ENCODE measurements at places on chromosomes 2 and 18.

DNA sequence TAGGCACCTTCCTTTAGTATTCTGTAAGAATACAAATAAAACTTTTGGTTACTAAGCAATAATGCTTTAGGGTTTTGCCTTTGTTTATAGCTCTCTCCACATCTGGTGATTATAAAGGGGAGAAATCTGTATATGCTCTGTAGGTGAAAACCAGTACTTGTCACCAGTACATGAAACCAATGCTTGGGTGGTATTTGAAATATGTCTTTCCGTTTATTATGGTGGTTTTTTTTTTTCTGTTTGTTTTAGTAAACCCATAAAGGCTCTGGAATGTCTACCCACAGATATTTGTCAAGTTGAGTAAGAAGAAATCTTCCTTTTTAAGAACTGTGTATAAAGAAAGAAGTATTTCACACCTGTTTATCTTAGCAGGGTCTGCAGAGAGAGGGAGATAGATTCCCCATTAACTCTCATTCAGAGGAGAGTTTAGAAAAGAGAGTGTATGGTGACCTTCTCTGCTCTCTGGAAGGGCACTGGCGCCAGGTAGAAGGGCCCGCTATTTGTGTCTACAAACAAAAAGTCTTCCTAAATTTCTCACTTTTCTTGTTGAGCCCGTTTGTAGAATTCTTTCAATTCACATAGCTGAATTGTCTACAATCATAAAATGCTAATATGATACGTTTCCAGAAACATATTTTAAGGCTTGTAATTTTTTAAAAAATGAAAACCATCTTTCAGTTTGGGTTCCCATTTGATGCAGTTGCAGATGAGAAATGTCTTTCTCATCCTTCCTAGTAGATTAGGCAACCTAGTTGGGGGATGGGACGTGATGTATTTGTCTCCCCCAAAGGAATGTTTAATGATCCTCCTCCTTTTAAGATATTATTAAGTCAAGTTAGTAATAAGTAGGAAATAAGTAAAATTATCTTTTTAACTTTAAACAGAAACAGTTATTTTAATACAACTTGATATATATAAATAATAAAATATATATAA lies 33.9 kb downstream of the MAP3K20 start:
- no peak for DNase-seq

DNA sequence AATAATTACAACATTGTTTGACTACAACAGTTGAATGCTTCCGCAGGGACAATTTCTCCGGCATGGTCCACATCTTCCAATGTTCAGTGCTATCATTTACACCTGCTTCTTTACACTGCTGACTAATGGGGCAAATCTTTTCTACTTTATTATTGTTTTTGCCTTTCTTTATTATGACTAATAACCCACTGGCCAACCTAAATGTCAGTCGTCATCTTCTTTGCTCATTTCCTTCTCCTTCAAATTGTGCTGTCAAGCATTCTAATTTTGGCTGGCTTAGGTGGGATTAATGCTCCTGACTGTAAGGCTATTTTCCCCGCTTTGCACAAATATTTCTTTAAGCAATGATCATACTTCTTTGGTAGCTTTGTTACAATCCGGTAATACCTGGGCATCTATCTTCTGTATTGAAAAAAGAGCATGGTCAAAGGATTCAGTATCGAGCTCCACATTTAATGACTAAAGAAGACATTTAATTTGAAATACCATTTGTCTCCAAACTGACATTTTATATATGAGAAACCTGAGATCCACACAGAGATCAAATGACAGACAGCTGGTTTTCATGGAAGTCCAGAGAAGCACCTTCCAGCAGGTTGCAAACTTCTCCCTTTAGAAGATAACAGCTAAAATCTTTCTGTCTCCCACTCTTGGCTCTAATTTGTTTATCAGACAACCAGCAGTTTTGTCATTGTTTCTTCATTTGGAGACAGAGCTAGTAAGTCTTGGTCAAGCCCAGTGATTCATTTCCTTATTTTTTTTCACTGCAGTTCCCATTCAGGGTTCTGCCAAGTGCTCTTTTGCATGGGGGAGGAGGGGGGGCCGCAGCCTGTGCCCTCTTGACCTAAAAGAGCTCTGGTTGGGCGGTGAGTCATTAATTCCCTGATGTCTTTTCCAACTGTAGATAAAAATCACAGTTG lies 132.9 kb downstream of the SOCS6 start:
- DNase-seq: no peak

GRCh38 chr18:77815666-77816338 lies 566.2 kb downstream of the GALR1 start:
- DNase-seq: no peak

GRCh38 chr2:381941-382727 lies 94.2 kb upstream of the ALKAL2 start:
- no peak for DNase-seq

DNA sequence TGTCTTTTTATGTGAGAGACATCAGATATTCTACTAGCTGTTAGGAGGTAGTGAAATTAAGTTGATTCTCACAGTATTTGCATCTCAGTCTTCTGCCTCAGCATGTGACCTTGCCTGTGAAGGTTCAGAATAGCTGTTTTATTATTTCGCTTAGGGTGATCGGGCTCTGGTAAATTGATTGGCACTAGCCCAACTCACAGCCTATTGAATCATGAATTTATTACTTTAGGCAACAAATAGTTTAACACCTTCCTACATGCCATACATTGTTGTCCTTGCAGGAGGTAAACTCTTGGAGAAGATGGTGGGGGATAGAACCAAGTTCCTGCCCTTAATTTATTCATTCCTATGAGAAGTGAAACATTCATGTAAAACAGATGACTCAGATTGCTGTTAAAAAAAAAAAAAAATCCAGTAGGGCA lies 101.9 kb downstream of the GPD2 start:
- DNase-seq: no peak

- DNase-seq: no peak
These were observed 97.5 kb upstream of the SPATS2L start for GRCh38 chr2:200209030-200209429.

DNA sequence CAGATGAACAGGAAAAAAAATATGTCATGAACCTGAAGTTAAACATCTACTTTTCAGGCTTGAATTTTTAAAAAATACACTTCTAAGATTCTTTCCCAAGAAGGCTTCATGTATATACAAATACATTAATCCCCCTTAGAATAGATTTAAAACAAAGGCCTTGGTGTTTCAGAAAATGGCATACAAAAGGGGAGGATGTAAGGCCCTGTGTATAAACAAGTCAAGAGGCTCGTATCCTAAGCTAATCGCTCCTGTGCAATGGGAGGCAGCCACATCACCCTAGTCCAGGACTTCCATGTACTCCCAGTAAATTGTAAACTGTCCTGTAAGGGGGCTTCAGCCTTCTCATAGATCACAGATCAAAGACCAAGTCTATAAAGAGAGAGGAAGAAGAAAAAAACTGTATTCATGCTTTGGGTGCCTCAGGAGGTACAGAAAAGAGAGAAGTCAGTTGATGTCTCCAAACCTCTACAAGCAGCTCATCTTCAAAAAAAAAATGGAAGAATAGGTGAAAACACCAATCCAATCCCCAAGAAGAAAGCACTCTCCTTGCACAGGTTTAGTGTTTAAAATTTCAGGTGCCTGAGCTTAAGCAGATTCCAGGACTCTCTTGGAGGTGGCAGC lies 53.9 kb downstream of the ANKRD44 start:
- DNase-seq: no peak

DNA sequence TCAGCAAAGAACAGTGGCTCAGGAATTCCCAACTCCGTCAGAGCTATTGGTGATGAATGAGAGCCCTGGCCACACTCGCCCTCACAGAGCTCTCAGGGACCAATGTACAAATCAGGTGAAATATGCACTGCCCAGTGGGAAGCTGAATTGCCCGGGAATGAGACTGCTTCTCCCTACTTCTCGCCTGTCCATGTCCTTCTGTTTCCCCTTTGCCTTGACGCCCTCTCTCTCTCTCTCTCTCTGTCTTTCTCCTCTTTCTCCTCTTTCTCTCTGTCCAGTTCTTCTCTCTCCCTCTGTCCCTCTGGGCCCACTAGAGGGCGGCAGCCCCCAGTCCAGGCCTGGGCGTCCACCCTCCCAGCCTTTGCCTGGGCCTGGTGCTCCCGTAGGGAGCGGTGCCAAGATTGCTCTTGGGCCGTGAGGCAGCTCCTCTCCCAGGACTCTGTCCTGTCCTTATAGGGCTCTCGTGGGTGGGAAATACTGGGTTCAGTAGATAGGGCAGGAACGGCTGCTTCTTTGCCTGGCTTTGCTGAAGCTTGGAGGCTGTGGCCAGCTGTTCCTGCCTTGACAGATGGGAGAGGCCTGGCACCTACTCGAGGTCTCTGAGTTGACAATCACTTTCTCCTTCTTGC lies 28.4 kb upstream of the PUM2 start:
- DNase-seq: no peak

- DNase-seq: no peak
These were observed 95.2 kb upstream of the BOD1L2 start for GRCh38 chr18:57051657-57052044.

- no peak for DNase-seq
These were observed 7.5 kb upstream of the HAAO start for GRCh38 chr2:42799881-42800280.

DNA sequence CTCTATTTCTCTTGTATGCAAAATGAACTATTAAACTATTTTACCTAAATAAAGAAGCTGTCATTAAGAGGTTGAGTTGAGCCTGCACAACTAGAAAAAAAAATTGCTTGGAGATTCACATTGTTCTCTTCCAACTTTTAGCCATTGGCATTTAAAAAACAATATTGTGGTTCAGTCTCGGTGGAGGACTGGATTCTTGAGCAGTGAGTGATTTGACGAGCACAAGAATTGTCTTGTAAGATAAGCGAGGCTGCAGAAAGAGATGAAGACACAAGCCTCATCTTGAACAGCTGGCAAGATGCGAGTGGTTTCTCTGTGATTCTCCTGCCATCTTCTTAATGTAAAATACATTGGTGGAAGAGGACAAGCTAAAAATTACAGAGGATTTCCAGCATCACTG lies 67.0 kb downstream of the GALR1 start:
- DNase-seq: no peak

- DNase-seq: no peak
These were observed 227.5 kb upstream of the SMAD2 start for GRCh38 chr18:48157956-48158355.

DNA sequence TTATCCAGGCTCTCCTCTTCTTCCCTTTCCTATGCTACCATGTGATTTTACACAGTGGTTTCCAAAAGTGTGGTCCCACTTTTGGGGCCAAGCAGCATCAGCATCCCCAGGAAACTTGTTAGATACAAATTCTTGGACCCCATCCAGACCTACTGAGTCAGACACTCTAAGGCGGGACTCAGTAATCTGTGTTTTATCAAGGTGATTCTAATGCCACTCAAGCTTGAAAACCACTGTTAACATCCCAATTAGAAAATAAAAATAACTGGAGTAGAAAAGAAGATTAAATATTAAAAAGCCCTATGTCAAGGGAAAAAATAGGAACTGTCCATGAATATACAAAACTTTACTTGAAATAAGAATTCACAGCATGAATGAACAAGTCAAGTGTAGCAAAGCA lies 10.8 kb downstream of the DSG2 start:
- no peak for DNase-seq

- no peak for DNase-seq
These were observed 15.8 kb upstream of the SOCS6 start for GRCh38 chr18:70273021-70273420.

GRCh38 chr2:135875491-135876065 lies 665 bp downstream of the MCM6 start:
- peak; percentile 65 for DNase-seq

GRCh38 chr18:38805256-38805655 lies 1239.7 kb upstream of the CELF4 start:
- no peak for DNase-seq

DNA sequence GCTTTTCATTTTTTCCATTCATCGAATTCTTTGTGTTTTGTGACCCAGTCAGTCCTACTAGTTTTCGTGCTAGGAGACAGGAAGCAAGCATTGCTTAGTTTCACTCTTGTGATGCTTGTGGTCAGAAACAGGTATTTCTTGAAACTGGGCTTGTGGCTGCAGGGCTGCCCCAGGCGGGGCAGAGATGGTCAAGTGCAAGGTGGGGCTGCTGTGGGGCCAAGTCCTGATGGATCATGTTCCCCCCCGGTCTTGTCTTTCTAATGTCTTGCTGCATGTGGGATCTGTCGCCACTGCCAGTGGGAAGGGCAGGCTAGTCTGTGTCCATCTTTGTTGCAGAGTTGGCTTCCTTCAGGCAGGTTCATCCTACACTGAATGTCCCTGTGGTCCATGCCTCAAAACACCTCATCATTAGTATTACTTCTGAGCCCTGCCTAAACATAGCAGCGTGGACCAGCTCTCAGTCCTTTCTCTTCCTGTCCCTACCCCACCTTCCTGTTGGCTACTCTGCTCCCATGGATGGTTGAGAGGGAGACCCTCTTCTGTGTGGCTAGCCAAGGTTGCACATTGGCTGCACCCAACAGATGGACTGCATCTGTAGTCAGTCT lies 38.7 kb downstream of the INPP4A start:
- no peak for DNase-seq

GRCh38 chr2:141118836-141119235 lies 1012.0 kb downstream of the LRP1B start:
- no peak for DNase-seq

GRCh38 chr2:209629597-209629996 lies 142.0 kb upstream of the UNC80 start:
- no peak for DNase-seq

DNA sequence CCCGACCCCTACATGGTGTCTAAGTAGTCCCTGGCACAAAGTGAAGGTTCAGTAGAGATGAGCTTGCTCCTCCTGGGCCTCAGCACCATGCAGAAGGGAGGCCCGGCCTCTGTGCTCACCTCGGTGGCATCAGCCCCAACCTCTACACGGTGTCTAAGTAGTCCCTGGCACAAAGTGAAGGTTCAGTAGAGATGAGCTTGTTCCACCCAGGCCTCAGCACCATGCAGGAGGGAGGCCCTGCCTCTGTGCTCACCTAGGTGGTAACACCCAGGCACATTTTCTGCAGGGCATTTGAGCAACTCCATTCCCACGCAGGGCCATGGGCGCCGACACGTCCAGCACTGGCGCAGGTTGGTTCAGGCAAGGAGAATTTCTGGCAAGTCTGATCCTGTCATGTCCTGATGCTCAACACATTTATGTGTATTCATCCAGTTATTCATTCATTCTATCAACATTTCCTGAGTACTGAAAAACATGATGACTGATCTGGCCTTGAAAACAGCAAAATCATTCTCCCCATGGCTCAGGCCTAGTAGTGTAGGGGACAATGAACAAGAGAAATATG lies 408.2 kb upstream of the MYT1L start:
- DNase-seq: no peak

- no peak for DNase-seq
These were observed 124.2 kb downstream of the CBLN2 start for GRCh38 chr18:72419914-72420313.

All from activated gamma-delta T cell treated with Interleukin-2 at 50 U/mL for 16 hours (primary cell).